Fibroblast of lung (primary cell): ENCODE measurements at places on chromosomes 7 and 10.
A peak's percentile ranks its signal among the peaks of the same experiment; 100 is the strongest.

- DNase-seq = no peak
Observed at GRCh38 chr10:65751218-65751617, 1174.6 kb upstream of the LRRTM3 start.

DNA sequence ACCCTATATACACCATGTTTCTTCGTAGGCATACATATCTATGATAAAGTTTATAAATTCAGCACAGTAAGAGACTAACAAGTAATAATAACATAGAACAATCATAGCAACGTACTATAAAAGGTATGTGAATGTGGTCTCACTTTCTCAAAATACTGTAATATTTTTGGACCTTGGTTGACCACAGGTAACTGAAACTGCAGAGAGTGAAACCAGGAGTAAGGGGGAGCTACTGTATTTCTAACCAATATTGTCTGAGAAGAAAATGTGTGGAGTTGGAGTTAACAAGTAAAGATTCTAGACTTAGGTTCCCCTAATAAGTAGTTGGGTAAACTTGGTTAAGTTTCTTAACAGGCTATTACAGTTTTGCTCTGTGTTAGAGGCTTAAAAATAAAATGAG lies 72.1 kb downstream of the GNAI1 start:
- no peak for DNase-seq

GRCh38 chr10:73649876-73650536 lies 5.8 kb downstream of the SYNPO2L start:
- peak; percentile 71 for DNase-seq

GRCh38 chr10:6719561-6719960 lies 139.5 kb upstream of the PRKCQ start:
- no peak for DNase-seq

DNA sequence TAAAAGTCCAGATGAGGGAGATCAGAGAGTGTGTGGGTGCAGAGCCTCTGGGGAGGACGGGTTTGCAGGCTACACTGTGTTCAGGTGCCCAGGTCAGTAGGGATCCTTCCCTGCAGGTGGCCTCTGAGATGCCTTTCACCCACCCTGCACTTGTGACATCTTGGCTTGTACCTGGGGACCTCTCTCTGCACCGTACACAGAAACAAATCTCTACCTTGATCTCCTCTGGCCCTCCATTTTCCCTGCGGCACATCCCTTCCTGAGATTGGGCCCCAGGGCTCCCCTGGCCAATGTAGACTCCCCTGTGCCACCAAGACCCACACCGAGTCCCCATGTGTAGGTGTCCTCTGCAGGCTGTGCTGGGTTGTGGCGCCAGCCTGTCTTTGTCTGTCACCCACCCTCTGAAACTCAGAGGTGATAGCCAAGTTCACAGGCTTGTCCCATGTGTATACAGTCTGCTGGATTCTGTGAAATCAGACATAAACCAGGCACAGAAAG lies 140.6 kb downstream of the PTPN20 start:
- no peak for DNase-seq

DNA sequence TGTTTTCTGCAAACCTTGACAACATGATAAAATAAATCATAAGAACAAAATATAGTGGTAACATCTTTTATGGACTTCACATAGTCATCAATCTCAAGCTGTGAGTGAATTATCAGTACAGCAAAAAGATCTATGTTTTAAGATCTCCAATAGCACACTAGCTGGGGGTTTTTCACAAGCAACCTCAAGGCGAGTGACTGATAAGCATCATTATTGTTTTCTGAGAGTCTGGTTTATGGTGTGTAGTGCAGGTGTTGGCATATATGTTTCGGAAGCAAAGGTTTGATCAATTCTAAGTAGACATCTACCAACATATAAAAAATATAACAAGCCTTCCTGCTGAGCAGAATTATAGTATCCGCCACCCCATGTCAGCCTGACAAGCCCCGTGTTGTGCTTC lies 403.8 kb upstream of the MGMT start:
- DNase-seq = no peak

DNA sequence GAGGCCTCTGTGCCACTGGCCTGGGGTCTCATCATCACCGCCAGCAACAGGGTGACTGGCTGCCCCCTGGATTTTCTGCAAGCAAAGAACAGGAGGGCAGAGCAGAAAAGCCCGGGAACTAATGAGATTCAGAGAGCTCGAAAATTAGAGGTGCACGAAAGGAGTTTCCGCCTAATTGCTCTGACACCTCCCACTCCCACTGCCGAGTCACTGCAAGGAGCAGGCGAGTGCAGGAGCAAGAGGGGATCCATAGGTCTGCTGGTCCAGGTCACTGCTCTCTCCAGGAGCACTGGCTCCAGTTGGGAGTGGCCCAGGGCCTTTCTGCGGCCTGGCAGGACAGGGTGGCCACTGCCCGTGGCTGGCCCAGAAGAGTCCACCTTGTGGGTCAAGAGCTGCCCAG lies 276.2 kb downstream of the KCNMA1 start:
- DNase-seq = no peak

DNA sequence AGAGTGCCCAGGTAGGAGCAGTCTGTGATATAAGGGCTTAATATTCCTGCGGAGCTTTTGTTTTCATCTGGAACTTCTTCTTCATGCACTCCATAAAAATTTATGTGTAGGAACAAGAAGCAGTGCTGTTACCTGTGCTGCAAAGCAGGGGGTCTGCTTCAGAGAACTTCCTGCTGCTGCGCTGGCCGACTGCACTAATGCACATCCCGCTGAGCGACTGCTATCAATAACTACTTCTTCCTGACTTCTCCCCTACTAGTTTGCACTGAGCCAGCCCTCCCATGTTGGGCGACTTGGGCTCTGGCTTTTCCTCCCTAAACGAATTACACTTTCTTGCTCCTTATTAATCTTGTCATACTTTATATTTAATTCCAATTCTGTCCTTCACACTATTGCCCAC lies 150.3 kb downstream of the NEBL start:
- no peak for DNase-seq

DNA sequence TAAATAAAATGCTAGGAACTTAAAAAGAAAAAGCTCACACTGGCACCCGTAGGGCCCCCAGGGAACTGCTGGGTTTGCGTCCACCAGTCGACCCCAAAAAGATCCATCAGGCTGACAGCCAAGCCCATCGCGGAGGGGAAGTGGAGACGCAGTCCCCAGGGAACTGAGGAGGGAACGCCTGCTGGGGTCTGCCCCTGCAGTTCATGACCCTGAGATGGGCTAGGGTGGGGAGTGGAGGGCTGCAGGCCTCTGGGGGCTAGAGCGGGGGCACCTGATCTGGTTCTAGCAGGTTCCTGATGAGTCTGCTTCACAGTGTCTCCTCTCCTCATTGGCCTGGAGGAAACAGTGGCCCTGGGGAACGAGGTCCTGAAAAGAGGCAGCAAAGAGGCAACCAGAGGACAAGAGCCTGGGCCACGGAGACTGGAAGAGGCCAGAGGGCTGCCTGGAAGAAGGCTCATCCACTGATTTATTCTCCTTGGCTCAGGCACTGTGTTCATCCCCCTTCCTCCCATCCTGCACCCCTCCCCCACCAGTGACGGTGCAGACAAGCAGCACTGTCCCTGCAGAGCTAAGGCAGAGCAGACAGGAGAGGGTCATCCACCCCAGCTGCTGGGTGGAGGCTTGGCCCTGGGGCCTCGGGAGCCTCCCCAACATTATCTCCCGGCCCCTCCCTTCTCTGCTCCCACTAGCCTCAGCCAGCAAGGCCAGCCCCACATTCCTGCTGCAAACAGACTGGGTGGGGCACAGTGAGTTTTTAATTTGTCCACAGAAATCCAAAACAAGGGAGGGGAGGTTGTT lies 24.7 kb upstream of the HSPA12A start:
- DNase-seq = peak; percentile 27

GRCh38 chr10:72875250-72876055 lies 18.1 kb upstream of the OIT3 start:
- DNase-seq = peak; percentile 22

DNA sequence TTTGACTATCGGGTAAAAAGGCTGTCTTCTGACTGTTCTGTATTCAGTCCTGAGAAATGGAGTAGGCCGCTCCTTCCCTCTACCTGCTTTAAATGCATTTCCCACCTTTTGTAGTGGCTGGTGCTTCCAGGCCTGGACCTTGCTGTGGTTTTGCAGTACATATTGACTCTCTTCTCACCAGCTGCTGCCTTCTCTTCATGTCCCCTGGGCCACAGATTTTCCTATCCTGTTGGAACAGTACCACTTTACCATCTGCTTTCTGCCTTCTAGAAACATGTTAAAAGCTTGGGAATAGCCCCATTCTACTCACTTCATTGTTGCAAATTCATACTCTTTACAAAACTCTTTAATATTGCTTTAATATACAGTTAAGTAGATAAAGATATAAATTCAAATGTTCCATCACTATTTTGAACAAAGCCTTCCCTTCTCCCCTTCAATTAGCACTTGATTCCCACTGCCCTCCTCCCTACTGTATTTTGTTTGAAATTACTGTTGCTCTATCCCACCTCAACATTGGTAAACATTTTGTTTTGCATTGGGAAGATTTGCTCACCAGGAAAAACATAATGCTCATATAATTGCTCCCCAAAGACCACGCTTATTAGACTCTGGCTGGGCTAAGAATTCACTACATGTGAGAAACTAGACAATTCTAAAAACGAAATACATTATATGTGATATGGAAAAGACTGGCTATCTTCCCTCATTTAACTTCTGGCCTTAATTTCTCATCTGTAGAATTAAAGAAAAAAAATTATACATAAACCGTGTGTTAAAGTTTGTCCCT lies 17.3 kb upstream of the SEMA3C start:
- DNase-seq = no peak

DNA sequence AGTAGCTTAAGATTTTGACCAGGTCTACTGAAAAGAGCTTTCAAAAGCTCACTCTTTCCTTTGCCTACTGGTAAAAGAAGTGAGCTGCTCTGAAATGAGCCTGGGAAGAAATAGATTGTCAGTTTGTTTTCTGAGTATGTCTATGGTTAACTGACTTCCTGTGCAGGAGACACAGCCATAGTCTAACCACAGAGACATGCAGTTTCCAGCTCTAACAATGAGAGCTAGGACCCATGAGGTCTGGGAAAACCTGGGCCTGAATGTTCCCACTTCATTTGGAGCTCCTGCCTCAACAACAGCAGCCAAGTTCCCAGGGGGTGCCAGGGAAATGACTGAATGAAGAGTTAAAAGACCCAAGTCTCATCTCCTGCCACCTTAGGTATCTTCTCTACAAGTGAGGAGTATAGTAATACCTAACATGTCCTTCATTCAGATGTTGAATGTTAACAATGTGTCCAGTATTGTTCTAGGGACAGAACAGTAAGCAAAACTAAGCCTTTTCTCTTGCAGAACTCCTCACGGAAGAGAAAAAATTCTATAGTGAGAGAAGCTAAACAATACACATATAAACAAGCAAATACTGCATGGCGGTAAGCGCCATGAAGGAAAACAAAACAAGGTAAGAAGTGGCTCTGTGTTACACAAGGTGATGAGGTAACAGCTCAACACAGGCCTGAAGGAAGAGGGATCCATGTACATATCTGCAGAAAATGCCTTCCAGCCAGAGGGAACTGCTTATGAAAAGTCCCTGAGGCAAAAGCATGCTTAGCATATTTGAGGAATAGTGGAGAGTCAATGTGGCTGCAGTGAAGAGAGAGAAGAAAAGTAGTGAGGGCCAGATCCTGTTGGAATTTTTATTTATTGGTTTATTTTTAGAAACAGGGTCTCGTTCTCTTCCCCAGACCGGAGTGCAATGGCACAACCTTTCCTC lies 26.4 kb upstream of the ANKRD1 start:
- DNase-seq = peak; percentile 72

GRCh38 chr7:127920787-127921438 lies 110.3 kb downstream of the LRRC4 start:
- peak; percentile 45 for DNase-seq

- no peak for DNase-seq
Observed at GRCh38 chr7:37116093-37116701, 332.5 kb downstream of the ELMO1 start.

GRCh38 chr7:141991140-141991539 lies 4.5 kb upstream of the MGAM start:
- no peak for DNase-seq

DNA sequence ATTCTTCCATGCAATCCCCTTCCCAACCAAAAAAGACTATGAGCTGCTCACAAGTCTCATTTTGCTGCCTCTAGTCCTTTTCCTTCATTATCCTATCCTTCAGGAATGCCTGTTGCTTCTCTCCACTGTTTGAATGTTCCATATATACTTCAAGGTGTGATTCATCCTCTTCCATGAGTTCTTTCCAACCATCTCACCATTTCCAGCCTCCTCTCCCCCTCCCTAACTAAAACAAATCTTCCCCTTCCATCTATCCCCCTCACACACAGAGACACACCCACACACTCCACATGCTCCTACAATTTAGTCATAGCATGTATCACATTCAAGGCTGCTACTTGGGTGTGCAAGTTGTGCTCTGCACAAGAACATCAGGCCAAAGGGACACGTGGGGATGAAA lies 254.3 kb downstream of the DYNC1I1 start:
- peak; percentile 72 for DNase-seq

DNA sequence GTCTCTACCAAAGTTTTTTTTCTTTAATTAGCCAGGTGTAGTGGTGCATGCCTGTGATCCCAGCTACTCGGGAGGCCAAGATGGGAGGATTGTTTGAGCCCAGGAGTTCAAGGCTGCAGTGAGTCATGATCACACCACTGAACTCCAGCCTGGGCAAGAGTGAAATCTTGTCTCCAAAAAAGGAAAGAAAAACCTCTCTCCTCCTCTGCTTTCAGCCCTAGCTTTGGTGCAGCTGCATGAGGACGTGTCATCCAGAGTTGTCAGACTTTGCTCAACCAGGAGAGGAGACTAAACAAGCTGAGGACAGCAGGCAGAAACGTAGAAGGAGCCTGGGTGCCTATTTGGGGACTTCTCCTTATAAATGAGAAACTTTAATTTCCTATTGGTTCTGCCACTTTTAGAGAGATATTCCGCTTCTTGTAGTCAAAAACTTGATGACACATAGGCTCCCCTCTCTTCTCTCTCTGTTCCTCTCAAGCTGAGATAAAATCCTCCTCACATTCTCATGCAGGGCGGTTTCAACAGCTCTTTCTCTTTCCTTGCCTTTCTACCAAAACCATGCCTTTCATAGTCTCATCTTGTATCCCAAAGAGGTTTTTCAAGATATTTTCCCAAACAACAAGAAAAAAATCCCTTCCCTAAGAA lies 205.4 kb downstream of the ARHGAP12 start:
- peak; percentile 41 for DNase-seq

DNA sequence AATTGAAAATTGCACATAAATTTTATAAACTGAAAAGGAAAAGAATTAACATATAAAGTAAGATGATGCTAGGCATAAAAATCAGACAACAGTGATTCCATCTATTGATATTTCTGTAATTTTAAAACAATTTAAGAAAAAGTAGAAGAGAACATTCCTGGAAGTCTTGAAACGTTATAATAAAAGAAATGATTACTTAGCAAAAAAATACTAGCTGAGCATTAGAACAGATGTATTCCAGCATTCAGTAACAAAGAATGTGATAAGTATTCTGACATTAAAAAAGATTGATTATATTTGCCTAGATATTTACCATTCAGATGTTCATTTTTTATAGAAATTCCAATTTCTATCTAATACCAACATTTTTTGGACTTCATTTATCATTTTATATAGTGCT lies 120.1 kb upstream of the PPP1R9A start:
- no peak for DNase-seq
